ENCODE measurements at places on chromosomes 6 and 20.

GRCh38 chr20:58286729-58287128 is 22.8 kb upstream of the RAB22A start:
- DNase-seq = no peak

GRCh38 chr6:1503811-1504210 is 105.9 kb upstream of the FOXC1 start:
- DNase-seq = no peak

- no peak for DNase-seq
These were observed 1.5 kb downstream of the RBM38 start for GRCh38 chr20:57392512-57393271.

DNA sequence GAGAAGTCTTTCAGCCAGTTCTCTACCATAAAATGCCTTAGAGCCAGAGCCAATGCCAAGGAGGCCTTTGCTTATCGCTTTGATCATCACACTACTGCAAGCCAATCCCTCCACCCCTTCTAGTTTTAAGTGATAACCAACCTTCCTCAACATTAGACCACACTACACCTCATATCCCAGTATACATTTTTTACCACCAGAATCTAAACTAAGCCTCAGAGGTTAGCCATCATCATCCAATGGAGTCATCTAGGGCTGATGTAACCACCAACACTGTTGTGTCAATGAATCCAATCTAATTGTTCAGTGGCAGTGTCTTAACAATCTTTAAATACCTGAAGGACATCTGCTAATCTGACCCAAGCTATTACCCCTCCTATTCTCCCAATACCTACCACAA is 6.4 kb downstream of the ZUP1 start:
- no peak for DNase-seq

All from HuH-7.5 (cell line).